ENCODE measurements at places on chromosomes 11 and 22. TPM values are rescaled to one million over a fixed set of nuclear protein-coding genes. Genes with fewer than 3 reads are reported as not detected.
A peak's percentile ranks its signal among the peaks of the same experiment; 100 is the strongest.

GRCh38 chr11:90318651-90319050 lies 95.8 kb upstream of the CHORDC1 start:
- H3K36me3 ChIP-seq = no peaks in the 10 kb centered on the region
- no peak for DNase-seq
- H3K4me1 ChIP-seq = no peaks in the 10 kb centered on the region

DNA sequence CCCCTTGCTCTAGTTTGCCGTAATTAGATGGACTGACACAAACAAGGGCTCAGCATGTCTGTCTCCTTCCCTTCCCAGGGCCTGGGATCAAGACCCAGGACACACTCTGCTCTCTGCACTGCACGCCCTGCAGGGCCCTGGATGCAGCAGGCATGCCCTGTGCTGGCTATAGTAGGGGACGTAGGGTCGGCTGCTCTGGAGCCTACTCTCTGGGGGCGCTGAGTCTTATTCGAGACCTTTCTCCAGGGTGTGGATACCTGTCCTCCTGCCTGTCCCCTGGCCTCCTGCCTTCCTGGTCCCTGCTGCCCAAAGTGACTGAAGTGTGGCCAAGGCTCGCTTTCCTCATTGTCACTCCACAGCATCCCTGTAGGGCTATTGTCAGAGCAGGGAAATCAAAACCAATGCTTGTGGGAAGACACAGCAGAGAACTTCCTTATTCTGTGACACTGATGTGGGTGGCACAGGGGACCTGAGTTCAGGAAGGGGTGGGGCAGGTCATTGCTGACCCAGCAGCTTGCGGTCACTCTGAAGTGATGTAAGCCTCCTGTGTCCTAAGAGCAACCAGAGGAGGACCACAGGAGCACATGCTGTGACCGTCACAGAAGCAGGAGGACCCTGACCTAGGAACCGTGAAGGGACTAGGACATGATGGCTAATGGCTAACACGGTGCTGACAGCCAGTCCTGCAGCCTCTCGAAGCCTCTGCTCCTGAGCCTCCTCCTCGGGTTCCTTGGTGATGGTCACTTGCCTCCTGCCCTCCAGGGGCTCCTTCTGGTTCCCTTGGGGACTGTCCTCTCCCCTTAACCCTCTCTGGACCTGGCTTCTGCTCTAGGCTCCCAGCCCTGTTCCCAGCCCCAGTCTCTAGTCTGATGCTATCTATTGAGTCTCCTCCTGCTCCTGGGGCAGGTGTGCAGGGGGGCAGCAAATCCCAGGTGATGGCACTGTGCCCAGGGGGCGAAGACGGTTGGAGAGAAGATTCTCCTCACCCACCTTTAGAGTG lies 10.3 kb downstream of the APOBEC3A start:
- no peak overlapping the region for H3K27ac ChIP-seq
- no peaks in the 10 kb centered on the region for H3K27me3 ChIP-seq
- H3K36me3 ChIP-seq = no peaks in the 10 kb centered on the region
- H3K4me3 ChIP-seq = no peak overlapping the region

GRCh38 chr11:125170001-125170509 lies 5.5 kb downstream of the PKNOX2 start:
- DNase-seq = no peak
- no peaks in the 10 kb centered on the region for H3K27me3 ChIP-seq
- no peaks in the 10 kb centered on the region for H3K36me3 ChIP-seq
- peaks cover 29% of the 10 kb centered on the region for H3K4me1 ChIP-seq

DNA sequence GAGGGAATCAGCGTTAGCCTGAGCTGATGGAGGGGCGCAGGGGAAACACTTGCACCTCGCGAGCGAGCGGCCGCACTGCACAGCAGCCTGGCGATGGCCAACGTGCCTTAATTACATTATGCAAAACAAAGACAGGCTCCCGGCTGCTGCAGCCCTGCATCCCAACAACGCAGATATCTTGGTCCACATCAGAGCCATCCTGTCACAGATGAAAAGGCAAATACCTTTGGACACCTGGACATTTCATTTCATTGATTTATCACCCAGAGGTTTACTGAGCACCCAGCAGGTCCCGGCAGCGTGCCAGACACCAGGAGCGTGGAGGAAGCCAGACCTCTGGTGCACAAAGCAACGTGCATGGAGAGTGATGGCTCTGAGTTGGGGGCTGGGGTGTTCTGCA lies 843.0 kb downstream of the TBC1D22A start:
- no peak overlapping the region for H3K27ac ChIP-seq
- H3K36me3 ChIP-seq = no peaks in the 10 kb centered on the region
- no peaks in the 10 kb centered on the region for H3K4me1 ChIP-seq
- no peak overlapping the region for H3K4me3 ChIP-seq
- no peak for DNase-seq

GSTT2B gene
- total RNA-seq = 5.8 TPM

GRCh38 chr11:134508219-134508990 lies 96.4 kb upstream of the B3GAT1 start:
- no peak overlapping the region for H3K27ac ChIP-seq
- no peaks in the 10 kb centered on the region for H3K4me1 ChIP-seq
- no peaks in the 10 kb centered on the region for H3K27me3 ChIP-seq
- no peaks in the 10 kb centered on the region for H3K36me3 ChIP-seq
- no peak for DNase-seq

LIN7C gene
- total RNA-seq = 31.8 TPM

IRAG1 gene
- total RNA-seq = 89.5 TPM

GRCh38 chr22:46499805-46500189 lies 37.6 kb downstream of the CELSR1 start:
- no peaks in the 10 kb centered on the region for H3K27me3 ChIP-seq
- no peak overlapping the region for H3K27ac ChIP-seq
- no peak for DNase-seq
- no peaks in the 10 kb centered on the region for H3K36me3 ChIP-seq

GLYATL2 gene
- not detected for total RNA-seq

OR2AT4 gene
- total RNA-seq = not detected

DNA sequence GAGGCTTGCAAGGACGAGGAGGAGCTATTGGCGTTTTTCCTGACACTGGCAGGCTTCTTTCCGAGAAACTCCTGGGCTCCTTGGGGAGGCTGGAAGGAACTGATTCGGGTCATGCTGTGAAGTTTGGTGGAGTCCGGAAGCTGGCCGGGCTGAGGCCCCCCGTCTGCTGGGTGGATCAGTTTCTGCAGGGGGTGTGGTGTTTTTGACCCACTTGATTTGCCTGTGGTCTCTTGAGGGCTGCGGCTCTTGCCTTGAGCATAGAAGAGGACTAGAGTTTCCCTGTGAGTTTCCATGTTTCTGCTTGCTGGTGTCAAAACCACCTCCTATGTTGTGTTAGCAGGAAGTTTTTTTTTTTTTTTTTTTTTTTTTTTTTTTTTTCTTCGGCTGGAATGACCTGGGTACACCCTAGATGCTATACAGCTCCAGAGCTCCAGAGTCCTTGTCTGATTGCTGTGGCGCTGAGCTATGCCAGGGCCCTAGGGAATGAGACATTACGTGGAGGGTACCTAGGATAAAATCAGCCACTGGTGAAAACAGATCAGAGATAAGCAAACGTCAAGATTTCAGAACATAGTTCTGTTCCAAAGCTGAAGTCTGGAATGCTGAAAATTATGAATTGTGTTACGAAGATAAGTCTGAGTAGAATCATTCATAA lies 728 bp downstream of the TBC1D22A start:
- peak overlapping the region; percentile 75 for H3K4me3 ChIP-seq
- no peaks in the 10 kb centered on the region for H3K36me3 ChIP-seq
- peak overlapping the region; percentile 91 for H3K27ac ChIP-seq
- no peaks in the 10 kb centered on the region for H3K27me3 ChIP-seq
- H3K4me1 ChIP-seq = peaks cover 3% of the 10 kb centered on the region
- no peak for DNase-seq

DTX4 gene
- 11.3 TPM for total RNA-seq

GRCh38 chr11:11842421-11843008 lies 743 bp downstream of the USP47 start:
- H3K4me3 ChIP-seq = peak overlapping the region; percentile 56
- H3K36me3 ChIP-seq = no peaks in the 10 kb centered on the region
- H3K4me1 ChIP-seq = peaks cover 7% of the 10 kb centered on the region
- no peaks in the 10 kb centered on the region for H3K27me3 ChIP-seq
- DNase-seq = no peak

DNA sequence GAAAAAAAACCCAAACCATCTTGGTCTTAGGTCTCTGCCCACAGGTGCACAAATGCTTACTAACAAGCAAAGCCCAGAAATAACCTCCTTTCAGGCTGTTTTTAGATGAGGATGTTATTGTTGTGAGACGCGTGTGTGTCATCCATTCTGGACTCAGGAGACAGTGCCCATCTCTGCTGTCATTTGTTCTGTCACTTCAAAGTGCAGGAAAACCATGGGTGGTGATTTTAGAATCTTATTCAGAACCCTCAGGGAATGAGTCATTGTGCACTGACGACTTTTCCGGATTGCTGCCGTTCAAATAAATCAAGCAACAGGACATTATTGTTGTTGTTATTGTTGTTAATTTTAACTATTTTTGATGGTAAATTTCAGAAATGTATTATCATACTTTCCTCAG lies 110.3 kb downstream of the LRRC32 start:
- H3K27me3 ChIP-seq = no peaks in the 10 kb centered on the region
- no peaks in the 10 kb centered on the region for H3K4me1 ChIP-seq
- H3K36me3 ChIP-seq = no peaks in the 10 kb centered on the region
- H3K4me3 ChIP-seq = no peak overlapping the region
- DNase-seq = no peak

BTG4 gene
- total RNA-seq = not detected

DNA sequence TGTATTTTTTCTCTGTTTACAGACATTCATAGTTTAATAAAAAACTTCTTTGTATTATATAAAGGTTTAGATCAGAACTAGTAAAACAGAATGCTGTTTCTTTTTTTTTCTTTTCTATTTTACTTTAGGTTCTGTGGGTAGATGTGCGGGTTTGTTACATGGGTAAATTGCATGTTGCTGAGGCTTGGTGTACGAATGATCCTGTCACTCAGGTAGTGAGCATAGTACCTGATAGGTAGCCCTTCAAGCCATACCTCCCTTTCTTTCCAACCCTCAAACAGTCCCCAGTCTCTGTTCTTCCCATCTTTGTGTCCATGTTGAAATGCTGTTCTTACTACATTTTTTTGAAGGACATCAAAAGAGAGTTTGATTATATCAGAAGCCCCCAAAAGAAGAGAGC lies 3.2 kb downstream of the ATM start:
- no peaks in the 10 kb centered on the region for H3K36me3 ChIP-seq
- no peak overlapping the region for H3K4me3 ChIP-seq
- peaks cover 3% of the 10 kb centered on the region for H3K4me1 ChIP-seq
- no peak for DNase-seq
- H3K27me3 ChIP-seq = no peaks in the 10 kb centered on the region

GRCh38 chr11:100777736-100778135 lies 90.6 kb downstream of the ARHGAP42 start:
- H3K36me3 ChIP-seq = no peaks in the 10 kb centered on the region
- no peaks in the 10 kb centered on the region for H3K27me3 ChIP-seq
- no peaks in the 10 kb centered on the region for H3K4me1 ChIP-seq
- no peak for DNase-seq
- H3K4me3 ChIP-seq = no peak overlapping the region

GRCh38 chr11:1747753-1748635 lies 2.4 kb downstream of the IFITM10 start:
- H3K4me1 ChIP-seq = peaks cover 6% of the 10 kb centered on the region
- H3K4me3 ChIP-seq = no peak overlapping the region
- no peak overlapping the region for H3K27ac ChIP-seq

C11orf86 gene
- total RNA-seq = not detected

DNA sequence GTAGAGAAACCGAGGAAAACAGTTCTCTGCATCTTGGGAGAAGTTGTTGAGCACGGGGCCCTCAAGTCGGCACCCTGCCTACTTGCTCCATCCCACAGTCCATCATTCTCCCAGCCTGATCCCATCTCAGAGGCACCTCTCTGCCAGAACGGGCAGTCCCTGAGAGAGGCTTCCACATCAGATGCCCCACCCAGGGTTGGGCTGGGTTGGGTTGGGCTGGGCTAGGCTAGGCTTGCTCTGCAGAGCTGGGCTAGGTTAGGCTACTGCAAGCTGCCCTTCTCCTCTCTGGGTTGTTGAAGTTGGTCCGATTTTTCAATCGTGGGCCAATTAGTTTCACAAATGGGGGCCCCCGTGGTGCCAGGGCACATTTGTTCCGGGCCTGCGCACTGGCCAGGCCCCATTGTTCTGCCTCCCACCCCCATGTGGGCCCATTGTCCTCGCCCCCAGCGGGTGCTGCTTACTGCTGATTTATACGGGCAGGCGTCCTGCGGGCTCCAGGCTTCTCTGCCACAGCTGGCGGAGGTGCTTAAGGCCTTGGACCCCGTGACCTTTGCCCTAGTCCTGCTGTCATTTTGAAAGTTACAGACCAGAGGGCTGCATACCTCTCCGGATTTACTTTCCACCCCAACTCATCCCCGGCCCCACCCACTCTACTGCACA lies 63.7 kb upstream of the NNMT start:
- no peak overlapping the region for H3K4me3 ChIP-seq
- no peaks in the 10 kb centered on the region for H3K36me3 ChIP-seq
- peaks cover 15% of the 10 kb centered on the region for H3K4me1 ChIP-seq

DNA sequence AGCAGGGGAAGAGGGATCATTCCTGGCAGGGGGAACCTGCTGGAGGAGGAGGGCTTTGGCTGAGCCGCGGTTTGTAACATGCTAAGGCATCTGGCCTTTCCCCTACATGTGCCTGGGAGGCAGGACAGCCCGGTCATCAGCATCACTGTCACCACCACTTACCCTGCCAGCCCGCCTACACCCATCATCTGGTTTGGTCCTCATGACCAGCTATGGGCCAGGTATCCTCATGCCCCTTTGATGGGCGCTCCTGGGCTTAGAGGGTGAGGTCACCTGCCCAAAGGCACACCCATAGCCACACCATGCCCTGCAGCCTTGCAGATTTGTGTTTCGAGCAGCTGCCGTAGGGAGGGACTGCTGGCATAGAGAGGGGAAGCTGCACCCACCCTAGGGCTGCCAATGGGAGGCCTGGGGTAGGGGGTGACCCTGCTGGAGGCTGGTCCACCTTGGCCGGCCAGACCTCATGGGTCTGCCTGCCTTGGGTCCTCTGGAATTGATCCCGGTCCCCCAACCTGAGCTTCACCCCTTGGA lies 2.6 kb downstream of the MRGPRF start:
- peak; percentile 51 for DNase-seq
- H3K4me1 ChIP-seq = peaks cover 38% of the 10 kb centered on the region
- H3K27me3 ChIP-seq = no peaks in the 10 kb centered on the region

ADM2 gene
- not detected for total RNA-seq

DNA sequence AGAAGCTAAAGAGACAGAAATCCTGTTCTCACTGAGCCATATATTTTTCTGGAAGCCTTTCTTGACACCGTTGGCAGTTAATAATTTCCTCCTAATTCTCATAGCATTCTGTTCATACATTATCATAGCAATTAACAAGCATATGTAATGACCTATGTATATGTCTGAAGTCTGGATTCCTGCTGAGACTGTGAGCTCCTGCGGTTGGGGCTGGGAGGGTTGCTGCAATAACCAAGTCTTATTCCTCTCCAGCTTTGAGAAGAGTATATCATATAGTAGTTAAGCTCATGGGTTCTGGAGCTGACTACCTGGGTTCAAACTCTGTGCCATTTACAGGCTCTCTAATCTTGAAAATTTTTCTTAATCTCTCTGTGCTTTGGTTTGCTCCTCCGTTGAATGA lies 175.2 kb downstream of the MAML2 start:
- H3K27me3 ChIP-seq = no peaks in the 10 kb centered on the region
- H3K4me3 ChIP-seq = no peak overlapping the region
- H3K36me3 ChIP-seq = no peaks in the 10 kb centered on the region
- H3K4me1 ChIP-seq = peaks cover 8% of the 10 kb centered on the region
- no peak for DNase-seq

CECR2 gene
- total RNA-seq = 6.7 TPM

GRCh38 chr11:104668797-104669463 lies 229.3 kb downstream of the CASP12 start:
- no peaks in the 10 kb centered on the region for H3K4me1 ChIP-seq
- no peaks in the 10 kb centered on the region for H3K36me3 ChIP-seq
- no peak overlapping the region for H3K27ac ChIP-seq
- no peaks in the 10 kb centered on the region for H3K27me3 ChIP-seq
- no peak for DNase-seq

Measured in ovary (tissue), 10 donors.